ENCODE measurements at places on chromosomes 11 and 22.

DNA sequence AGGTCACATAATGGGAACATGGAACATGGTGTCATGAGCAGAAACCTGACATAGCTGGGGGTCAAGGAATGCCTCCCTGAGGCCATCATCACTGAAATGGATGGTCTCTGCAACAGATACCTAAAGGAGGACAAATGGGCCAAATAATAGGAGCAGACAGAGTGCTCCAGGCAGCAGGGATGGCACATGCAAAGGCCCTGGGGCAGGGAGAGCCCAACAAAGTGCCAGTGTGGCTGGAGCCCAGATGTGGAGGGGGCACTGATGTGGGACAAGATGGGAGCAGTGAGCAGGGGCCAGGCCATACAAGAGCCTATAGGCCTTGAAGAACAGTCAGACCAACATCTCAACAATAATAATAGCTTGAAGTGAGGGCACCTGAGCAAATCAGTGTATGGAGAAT lies 497.8 kb downstream of the MN1 start:
- no peak for DNase-seq

DNA sequence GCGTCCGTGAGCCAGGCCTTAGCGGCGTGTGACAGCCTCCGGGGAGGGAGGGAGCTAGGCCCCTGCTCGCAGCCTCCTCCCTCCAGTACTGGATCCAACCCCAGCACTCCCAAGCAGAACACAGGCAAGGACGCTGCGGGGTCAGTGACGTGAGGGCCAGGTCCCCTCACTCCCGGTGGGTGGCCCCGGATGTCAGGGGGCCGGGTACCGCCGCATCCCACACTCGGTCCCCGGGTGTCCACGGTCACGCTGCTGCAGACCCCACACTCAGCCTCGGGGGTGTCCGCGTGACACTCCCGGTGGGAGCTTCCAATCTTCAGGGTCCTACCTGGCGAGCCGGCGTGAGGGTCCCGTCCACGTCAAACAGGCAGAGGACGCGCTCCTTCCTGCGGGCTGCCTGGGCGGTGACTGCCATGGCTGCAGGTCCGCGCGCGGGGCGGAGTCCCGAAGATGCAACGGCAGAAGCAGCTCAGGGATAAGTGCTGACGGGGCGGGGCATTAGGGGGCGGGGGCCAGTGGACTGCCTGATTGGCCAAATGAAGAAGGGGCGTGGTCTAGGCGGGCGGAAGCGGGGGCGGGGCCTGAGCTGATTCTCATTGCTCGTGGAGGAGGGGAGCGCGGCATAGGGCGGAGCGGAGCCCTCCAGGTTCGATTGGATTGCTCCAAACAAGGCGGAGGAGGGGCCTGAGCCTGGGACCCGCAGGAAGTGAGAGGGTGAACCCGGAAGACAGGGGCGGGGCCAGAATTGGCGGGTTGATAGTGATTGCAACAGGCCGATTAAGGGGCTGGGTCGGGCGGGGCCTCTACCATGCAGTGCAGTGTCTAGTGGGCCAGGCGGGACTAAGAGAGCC lies at the start of gene PMM1:
TSS of gene PMM1 (minus strand) at position 450 of the 851 bp plus-strand sequence. CDS start at position 415, 35 bp downstream.
- peak; percentile 87 for DNase-seq

GRCh38 chr22:22565981-22566380 lies 6.9 kb upstream of the PRAME start:
- no peak for DNase-seq

DNA sequence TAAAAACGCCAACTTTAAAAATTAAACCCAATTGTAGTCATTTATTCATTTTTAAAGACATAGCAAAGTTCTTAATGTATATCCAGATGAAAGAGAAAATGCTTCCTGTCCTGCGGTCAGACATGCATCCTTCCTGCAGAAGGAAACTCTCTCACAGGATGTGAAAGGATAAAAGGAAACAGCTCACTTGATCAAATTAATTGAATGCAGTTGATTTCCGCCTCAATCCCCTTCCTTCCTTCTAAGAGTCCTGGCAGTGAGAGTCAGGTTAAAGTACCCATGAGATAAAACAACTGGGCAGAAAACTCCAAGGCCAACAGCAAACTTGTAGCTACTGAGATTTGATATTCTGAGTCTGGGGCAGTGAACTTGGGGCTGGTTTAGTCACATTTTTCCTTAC lies 38.5 kb downstream of the CWC15 start:
- no peak for DNase-seq

GRCh38 chr11:125626288-125626950 lies 1.5 kb downstream of the CHEK1 start:
- DNase-seq, result no peak

DNA sequence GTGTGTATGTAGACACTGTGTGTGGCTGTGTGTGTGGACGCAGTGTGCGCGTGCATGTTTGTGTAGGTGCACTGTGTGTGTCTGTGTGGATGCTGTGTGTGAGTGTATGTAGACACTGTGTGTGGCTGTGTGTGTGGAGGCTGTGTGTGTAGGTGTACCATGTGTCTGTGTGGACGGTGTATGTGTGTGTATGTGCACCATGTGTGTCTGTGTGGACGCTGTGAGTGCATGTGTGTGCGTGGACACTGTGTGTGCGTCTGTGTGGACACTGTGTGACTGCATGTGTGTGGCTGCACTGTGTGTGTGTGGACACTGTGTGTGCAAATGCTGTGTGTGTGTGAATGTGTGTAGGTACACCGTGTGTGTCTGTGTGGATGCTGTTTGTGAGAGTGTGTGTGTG lies 10.3 kb downstream of the TRPM5 start:
- no peak for DNase-seq

DNA sequence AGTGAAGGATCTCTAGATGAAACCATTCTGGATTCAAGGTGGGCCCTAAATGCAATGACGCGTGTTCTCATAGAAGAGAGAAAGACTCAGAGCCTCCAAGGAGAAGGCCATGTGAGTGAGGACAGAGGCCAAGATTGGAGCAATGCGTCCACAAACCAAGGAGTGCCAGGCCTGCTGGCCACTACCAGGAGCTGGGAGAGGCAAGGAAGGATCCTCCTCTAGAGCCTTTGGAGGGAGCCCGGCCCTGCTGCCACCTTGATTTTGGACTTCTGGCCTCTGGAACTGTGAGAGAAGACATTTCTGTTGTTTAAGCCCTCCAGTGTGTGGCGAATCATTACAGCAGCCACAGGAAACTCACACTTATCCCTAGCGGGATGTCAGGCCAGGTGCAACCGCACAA lies 52.7 kb upstream of the SHANK2 start:
- DNase-seq, result no peak

DNA sequence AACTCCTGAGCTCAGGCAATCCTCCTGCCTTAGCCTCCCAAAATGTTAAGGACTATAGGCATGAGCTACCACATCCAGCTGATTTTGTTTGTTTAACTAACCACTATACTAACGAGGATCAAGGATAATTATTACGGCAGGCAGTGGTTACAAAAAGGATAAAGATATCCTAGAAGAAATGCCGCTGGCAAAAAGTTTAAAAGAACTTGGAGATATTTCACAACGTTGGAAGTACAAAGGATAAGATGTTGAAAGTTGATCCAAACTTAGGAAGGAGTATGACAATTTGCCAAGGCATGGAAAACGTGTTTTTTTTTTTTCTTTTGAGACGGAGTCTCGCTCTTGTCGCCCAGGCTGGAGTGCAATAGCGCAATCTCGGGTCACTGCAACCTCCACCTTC lies 13.4 kb downstream of the AP5B1 start:
- DNase-seq, result no peak

DNA sequence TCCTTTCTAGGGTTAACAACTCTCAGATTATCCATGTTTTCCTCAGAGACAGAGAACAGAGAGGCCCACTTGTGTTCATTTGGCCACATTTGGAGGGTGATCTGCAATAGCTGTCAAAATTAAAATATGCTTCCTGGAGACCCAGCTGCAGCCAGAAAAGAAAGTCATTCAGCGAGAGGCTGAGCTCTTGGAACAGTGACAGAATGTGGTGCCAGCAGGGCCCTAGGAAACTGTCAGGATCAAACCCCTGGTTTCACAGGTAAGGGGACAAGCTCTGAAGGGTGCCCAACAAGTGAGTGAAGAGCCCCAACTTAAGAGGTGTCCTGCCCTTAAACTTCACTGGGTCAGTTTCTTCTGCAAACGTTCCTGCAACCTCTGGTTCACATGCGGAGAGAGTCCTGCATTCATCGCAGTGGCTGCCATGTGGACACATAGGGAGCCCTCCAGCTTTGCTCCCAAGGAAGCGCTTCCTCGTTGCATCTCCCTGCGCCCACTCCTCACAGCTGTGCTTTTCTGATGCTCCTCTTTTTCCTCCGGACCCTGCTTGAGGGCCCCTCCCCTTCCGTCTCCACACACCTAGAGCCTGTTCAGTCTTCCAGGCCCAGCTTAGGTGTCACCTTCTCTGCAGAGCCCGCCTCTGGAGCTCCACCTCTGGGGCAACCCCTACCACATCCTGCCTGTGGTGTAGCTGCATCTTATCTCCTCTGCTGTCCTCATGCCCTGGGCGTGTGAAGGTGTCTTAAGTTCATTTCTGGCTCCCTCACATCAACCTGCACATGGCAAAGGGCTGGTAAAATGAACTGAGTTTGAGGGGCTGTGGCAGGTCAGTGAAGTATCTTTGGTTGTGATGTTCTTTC lies 3.9 kb downstream of the UCP3 start:
- DNase-seq, result no peak

DNA sequence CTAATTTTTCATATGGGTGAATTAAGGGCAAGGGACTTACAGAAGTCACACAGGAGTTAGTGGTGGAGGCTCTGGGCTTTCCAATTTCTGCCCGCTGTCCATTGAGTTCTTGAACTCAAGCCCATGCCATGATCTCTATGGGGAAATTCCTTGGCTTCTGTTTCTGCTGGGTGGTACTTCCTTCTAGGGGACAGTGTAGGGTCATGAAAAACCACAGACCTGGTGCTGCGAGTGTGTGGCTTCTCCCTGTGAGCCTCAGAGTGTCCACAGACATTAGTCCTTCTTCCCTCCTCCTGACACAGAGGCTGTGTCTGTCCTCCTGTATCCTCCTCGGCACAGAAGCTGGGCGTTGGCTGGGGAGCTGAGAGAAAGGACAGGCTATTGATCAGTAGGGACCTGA lies 6.3 kb upstream of the SEZ6L start:
- DNase-seq, result no peak

DNA sequence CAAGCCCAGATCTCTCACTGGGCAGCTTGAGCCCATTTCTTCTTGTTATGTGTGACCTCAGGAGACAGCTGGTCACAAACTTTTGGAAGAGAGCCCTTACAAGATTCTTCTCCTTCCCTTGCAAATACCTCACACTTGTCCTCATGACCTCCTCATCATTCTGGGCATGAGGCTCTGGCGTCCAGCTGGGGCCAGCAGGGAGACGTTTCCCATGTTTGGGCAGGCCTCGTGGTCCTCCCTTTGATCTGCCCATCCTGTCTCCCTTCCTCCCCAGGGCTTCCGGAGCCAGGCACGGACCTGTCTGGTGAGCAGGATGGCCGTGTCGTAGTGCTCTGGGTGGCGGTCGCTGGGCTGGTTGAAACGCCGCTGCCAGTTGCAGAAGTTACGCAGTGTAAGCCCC lies 9.7 kb downstream of the ADAMTS8 start:
- DNase-seq, result no peak

DNA sequence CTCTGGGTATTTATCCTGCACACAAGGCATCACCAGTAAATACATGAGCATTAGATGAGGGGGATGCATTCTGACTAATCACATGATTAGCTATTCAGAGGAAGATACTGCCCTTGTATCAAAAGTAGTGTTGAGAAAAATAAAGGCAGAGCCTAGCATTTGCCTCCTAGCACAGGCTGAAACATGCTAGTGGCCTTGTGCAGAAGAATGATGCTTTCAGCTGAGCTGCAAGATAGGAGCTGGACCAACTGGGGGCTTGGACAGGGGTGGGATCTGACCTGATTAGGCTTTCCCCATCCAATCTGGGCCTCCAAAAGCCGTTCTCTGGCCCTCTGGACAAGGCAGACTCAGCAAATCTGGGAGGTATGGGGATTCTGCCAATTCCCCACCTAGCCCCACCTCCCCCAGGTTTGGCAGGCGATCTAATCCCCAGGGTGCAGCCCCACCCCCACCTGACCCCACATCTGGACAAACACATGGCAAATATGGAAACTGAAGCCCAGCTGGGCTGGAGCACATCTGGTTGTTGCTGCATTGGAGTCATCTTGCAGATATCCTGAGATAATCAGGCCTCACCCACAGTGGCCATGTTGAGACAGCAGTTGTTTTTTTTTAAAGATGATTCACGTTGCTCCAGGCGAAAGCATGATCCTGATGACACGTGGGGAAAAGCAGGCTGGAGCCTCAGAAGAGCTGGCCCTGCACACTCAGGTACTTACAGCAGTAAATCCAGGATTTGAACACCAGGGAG lies 4.4 kb upstream of the MISFA start:
- DNase-seq, result no peak

- no peak for DNase-seq
Measured at GRCh38 chr11:18317551-18317950, 4.4 kb downstream of the HPS5 start.

DNA sequence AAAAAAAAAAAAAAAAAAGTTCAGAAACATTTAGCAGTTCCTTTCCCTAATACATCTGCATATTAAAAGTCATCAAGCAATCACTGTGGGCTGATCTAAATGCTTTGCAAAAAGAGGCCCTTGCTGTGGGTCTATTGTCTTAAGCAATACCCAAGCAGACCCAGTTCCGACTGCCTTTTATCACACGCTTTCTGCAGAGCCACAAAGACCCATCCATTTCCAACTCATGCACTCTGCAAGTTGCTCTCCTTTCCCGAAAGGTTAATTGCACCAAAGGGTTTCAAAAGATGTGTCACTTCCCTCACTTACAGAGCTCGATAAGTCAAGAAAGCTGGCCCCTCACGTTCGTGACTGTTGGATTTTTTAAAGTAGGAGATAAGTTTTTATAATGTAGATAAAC lies 138.9 kb downstream of the MPPED1 start:
- no peak for DNase-seq

- peak; percentile 78 for DNase-seq
Measured at GRCh38 chr22:46737976-46738646, at the start of gene CERK. CERK (minus strand) TSS chr22:46738252; CDS start chr22:46738148, 104 bp downstream.

DNA sequence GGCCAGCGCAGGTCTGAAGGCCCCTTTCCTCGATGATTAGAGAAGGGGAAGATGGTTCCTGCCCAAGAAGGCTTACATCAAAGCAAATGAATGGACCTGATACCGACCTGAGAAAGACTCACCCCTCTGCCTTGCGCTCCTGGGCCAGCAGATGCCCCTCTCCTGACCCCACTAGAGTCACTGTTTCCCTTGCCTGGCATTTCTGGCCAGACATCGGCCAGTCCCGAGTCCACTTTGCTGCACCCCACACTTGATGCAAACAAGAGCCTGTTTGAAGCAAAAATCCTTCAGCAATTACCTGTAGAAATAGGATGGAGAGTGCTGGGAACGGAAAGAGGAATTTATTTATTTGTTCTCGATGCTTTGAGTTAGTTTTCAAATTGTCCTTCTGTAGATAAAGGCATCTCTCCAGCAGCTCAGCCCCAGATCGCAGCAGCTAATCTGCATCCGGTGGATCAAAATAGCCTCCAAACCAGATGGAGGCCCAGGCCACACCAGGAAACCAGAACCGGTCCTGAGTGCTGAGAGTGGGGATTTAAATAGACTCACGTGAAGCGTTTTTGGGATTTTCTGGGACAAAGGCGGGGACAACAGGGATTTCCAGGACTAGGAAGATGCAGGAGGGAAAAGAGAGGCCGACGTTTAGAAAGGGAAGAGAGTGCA lies 148.6 kb downstream of the TRIM29 start:
- DNase-seq, result no peak

GRCh38 chr22:41531715-41532477 lies 12.4 kb downstream of the POLR3H start:
- DNase-seq, result no peak

GRCh38 chr11:122998727-122999366 lies 17.2 kb upstream of the BSX start:
- no peak for DNase-seq

GRCh38 chr22:39388261-39389011 lies 11.1 kb upstream of the TAB1 start:
- DNase-seq, result peak; percentile 77
